Cardiac ventricle fibroblast (primary cell): ENCODE measurements at places on chromosomes 1 and 21. TPM values are rescaled to one million over a fixed set of nuclear protein-coding genes. Genes with fewer than 3 reads are reported as not detected.

Gene GALE
- total RNA-seq, result 10.8 and 14.7 TPM in 2 replicates

Gene KPRP
- not detected in 2 replicates for total RNA-seq

Gene NBPF6
- total RNA-seq, result not detected in 2 replicates

Gene UTS2
- total RNA-seq, result not detected in 2 replicates

Gene ALX3
- total RNA-seq, result not detected in 2 replicates

Gene CFHR4
- total RNA-seq, result not detected in 2 replicates

Gene BRDT
- total RNA-seq, result not detected in 2 replicates

Gene C1orf141
- not detected in 2 replicates for total RNA-seq

Gene TUFT1
- total RNA-seq, result 1.1 and 2.5 TPM in 2 replicates

Gene KCNK1
- total RNA-seq, result 2.3 and 3.7 TPM in 2 replicates

Gene CFAP74
- total RNA-seq, result not detected in 2 replicates
